GM13977 (cell line): ENCODE measurements at places on chromosomes 7 and 10.

GRCh38 chr10:11180228-11180627 lies 162.6 kb downstream of the CELF2 start:
- DNase-seq: no peak

DNA sequence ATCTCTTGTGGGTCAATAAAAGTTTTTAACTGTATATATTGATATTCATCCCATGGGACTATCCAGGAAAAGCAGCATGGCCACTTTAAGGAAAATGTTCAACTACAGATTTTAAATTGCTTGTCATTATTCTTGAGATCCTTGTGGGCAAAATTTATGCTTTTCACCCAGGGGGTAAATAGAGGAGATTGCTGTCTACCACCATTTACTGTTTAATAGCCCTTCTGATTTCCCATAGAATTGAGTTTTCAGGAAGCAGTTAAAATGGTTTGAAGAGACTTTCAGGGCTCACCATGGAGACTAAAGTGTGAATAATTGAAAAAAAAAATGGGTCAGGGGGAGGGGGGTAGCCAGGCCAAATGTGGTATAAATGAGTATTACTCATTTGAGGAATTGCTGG lies 901.1 kb upstream of the POT1 start:
- DNase-seq: no peak

- no peak for DNase-seq
Measured at GRCh38 chr7:104978460-104978859, 35.5 kb upstream of the KMT2E start.

GRCh38 chr10:100904917-100905316 lies 7.8 kb upstream of the SLF2 start:
- no peak for DNase-seq

GRCh38 chr7:8637322-8637721 lies 203.9 kb downstream of the NXPH1 start:
- no peak for DNase-seq
